Fibroblast of the aortic adventitia (primary cell): ENCODE measurements at places on chromosomes 1 and 21.

- DNase-seq, result no peak
Observed at GRCh38 chr1:147738739-147739476, 21.5 kb downstream of the GJA5 start.

GRCh38 chr1:5548266-5548665 is 444.0 kb downstream of the NPHP4 start:
- no peak for DNase-seq

DNA sequence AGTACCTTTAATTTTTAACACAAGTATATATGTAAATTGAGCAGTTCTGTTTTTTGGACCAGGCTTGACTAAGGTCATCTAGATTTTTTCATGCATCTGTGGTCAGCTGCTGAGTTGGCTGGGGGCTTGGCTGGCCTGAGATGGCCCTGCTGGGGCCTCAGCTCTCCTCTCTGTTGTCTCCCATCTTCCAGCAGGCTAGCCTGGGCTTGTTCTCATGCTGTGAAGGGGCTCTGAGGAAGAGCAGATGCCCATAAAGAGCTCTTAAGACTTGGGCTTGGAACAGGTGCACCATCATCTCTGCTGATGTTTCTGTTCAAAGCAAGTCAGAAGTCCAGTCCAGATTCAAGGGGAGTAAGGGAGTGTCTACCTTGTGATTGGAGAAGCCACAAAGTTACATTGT is 51.2 kb upstream of the TNR start:
- no peak for DNase-seq

- DNase-seq, result no peak
Observed at GRCh38 chr1:33270808-33271465, 14.6 kb downstream of the ZNF362 start.

- DNase-seq, result no peak
Observed at GRCh38 chr1:196001188-196001587, 607.1 kb downstream of the KCNT2 start.

GRCh38 chr1:222443566-222443965 is 104.3 kb downstream of the HHIPL2 start:
- DNase-seq, result no peak

- peak; percentile 2 for DNase-seq
Observed at GRCh38 chr1:83012950-83013349, 986.0 kb downstream of the TTLL7 start.

DNA sequence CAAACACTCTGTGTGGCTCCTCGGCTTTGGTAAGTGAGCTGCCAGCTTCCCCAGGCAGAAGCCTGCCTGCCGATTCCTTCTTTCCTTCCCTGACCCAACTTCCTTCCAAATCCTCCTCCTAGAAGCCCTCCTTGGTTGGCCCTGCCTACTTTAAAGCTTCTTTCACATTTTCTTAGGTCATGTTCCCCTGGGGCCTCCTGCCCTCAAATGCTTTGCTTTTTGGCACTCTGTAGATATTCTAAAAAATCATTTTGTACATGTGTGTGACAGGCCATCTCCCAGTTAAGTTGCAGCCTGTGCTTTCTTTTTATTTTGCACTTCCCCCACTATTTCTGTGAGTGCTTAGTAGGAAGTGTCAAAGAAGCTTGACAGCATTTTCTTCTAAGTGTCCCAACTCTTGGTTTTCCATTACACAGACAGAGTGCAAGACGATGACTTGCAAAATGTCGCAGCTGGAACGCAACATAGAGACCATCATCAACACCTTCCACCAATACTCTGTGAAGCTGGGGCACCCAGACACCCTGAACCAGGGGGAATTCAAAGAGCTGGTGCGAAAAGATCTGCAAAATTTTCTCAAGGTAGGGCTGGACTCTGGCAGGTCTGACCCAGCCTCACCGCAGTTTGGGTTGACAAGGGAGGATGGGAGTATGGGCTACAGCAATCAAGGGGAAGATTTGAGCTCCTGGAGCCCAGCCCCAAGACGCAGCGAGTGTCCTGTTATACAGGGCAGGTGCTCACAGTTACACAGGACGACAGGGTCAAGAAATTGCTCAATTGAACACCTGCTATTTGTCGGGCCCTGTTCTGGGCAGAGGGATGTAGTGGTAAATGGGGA is at the start of gene S100A9:
Gene S100A9 (plus strand): TSS at position 2 of the 838 bp plus-strand sequence. CDS start 430 bp downstream, at position 432.
- no peak for DNase-seq

DNA sequence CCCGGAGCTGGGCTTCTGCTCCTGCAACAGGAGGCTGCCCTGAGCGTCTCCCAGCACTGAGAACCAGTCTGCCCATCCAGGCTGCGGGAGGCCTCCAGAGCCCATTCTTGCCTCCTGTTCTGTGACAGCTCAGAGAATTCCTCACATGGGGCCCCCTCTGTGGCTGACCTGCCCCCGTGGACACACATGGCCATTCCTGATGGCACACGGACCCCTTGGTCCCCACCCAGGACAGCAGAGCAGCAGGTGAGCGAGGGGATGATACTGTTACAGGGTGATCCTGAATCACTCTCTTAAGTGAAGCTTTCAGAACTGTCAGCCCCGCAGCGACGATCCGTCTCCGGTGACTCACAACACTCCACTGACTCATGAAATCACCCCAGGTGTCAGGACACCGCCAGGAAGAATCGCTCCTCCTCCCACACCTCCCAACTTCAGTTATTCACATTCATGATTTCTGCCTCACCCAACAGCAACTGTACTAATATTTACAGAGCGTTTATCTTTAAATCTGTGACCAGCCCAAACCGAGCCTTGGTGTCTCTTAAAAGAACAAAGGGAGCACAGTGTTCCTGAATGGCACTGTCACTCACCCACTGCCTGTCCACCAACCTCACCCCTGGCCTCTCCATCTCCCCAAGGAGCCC is 22.5 kb downstream of the CHD5 start:
- DNase-seq, result no peak

DNA sequence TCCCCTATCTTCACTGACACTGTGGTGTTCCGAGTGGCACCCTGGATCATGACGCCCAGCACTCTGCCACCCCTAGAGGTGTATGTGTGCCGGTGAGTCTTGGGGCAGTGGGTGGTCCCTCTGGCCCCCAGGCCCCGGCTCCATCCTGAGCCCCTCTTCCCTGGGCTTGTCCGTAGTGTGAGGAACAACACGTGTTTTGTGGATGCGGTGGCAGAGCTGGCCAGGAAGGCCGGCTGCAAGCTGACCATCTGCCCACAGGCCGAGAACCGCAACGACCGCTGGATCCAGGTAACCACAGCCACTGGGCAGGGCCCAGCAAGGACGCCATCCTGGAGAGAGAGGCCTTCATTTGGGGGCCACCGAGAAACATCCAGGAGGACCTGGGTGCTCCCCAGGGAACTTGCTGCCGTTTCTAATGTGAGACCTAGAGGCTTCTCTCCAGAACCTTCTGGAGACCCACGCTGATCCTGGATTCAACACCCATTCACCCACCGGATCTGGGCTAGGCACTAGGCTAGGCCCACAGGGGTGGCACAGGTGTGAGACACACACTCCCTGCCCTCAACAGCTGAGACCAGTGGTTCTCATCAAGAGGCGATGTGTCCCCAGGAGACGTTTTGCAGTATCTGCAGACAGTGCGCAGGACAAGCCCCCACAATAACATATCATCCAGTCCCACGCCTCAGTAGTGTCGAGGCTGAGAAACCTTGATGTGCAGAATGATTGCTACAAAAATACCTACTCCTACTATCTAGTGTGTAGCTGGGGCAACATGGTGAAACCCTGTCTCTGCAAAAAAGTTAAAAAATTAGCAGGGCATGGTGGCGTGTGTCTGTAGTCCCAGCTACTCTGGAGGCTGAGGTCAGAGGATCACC is 22.2 kb downstream of the PADI3 start:
- no peak for DNase-seq

- no peak for DNase-seq
Observed at GRCh38 chr1:205535866-205536758, 31.6 kb downstream of the CDK18 start.

GRCh38 chr1:25687221-25688017 is 70.8 kb downstream of the MAN1C1 start:
- DNase-seq, result no peak

DNA sequence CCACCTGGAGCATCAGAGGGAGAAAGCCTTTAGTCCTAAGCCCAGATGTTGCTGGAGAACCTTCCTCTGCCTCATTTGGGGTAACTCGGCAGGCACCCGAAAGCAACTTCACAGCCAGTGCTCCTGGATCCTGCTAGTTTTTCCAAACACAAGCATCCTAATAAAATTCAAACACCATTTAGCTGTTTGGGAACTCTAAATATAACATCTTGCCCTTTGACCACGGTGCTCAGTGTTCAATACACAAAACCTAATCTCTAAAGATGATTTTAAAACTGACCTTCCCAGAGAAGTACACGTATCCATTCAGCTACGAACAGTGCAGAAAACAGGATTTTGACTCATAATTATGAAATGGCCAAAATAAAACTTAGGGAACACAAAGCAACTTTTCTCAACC is 40.3 kb downstream of the PROX1 start:
- no peak for DNase-seq

DNA sequence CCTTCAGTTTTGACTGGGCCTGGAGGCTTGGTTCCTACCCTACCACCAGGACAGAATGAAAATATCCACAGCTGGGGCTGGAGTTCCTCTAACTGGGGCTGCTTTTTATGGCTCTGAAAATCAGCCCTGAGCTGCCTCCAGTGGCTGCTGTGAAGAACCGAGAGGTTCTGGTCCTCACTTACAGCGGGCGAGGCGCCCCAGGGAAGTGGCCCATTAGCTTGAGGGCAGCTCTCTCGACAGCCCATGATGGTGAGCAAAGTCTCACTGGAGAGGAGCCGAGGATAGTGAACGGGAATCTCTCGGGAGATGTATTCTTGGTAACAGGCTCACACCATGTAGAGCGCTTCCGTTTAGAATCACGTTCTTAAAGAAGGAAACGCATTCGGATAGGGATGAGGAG is 459.7 kb downstream of the KIF26B start:
- DNase-seq, result no peak

DNA sequence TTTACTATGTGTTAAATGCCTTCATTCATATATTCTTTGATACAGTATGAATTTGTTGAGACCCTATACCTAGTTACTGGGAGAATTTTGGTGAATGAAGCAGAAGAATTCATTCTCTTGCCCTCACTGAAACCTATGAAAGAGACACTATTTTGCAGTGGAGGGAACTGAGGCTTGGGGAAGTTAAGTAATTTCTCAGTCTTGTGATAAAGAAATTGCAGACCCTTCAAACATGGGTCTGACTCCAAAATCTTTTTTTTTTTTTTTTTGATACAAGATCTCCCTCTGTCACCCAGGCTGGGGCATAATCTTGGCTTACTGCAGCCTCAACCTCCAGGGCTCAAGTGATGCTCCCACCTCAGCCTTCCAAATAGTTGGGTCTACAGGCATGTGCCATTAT is 132.1 kb downstream of the DNM3 start:
- no peak for DNase-seq

DNA sequence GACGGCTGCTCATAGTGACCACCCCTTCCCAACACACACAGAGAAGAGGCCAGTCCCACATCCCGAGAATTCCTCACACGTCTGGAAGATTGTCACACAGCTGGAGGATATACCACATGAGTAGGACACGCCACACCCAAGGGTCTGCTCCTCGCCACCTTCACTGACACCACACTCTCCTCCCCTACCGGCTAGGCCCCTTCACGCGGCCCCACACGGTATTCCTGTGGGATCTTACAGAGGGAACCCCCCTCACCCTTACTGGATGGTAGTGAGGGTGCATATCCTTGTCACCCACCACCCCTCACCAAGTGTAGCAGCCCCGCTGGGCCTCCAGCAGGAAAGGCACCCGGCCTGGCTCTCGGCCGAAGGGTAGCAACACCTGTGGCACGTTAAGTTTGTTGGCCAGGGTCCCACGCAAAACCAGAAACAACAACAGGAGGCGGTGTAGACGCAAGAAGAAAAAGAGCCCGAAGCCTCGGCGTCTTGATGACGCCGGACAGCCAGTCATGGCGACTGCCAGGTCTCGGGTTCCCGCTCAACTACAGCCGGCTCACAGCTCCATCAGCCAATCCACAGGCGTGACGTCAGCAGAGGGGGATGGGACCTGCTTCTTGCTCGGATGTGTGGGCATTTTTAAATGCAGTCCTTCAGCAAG is at the start of gene NUP210L:
Gene NUP210L (minus strand): TSS at position 540 of the 658 bp plus-strand sequence.
- DNase-seq, result peak; percentile 44

GRCh38 chr1:76593618-76594017 is 273.7 kb upstream of the ST6GALNAC5 start:
- DNase-seq, result no peak

DNA sequence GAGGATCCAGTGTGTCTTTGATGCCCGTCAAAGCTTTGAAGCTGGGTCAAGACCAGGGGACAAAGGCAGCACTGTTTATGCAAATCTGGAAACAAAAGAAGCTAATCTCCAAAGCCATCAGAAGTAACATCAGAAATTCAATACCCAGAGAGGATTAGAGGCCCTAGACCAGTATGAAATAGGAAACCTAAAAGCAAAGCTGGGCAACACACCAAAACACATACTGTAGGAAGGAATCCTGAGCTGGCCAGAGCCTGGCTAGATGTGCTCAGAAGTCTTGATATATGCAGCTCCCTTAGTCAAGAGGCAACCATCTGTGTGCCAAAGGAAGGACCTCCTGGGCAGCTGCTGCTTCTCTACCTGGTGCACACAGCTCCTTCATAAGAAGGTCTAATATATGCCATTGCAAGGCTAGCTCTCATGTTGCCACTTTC is 12.3 kb downstream of the COLGALT2 start:
- DNase-seq, result peak; percentile 96

DNA sequence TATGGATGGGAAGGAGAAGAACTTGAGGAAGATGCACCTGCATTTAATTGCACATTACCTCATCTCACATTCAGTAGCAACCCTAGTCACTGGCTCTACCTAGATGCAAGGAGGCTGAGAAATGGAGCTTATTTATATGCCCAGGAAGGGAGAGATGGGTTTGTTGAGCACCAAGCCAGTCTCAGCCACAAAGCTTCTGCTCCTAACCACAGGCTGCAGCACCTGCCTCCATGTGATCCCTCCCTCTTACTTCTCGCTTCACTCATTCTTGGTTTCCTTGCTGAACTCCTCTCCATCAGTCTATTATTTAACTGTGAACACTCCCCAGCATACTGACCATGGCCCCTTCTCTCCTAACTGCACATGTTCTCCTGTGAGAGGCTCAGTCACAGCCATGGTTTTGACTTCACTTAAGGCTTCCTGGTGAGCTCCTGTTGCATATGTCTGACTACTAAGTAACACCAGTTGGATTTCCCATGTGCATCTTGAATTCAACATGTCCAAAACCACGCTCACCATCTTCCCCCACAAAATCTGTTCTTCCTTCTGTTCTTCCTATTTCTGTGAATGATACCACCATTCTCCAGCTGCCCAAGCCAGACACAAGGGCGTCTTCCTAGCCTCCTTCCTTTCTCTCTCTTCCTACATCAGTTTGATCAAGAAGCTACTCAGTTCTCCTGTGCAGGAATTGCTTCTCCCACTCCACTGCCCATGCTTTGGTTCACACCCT is 139.8 kb downstream of the AK5 start:
- DNase-seq, result no peak

GRCh38 chr1:188154761-188155160 is 1326.0 kb downstream of the PLA2G4A start:
- no peak for DNase-seq

- peak; percentile 33 for DNase-seq
Observed at GRCh38 chr1:24748191-24749121, 3.2 kb downstream of the CLIC4 start.

- DNase-seq, result peak; percentile 16
Observed at GRCh38 chr1:211541720-211542477, 37.1 kb downstream of the SLC30A1 start.

GRCh38 chr1:59238993-59239392 is 57.9 kb upstream of the FGGY start:
- no peak for DNase-seq

GRCh38 chr1:204560590-204561150 is 44.5 kb downstream of the MDM4 start:
- peak; percentile 37 for DNase-seq

- DNase-seq, result peak; percentile 60
Observed at GRCh38 chr21:43938751-43939442, 73.2 kb upstream of the TRAPPC10 start.
